ENCODE measurements at places on chromosomes 16 and 17.
A peak's percentile ranks its signal among the peaks of the same experiment; 100 is the strongest.

- H3K4me1 ChIP-seq = peaks cover 2% of the 10 kb centered on the region
- no peaks in the 10 kb centered on the region for H3K27me3 ChIP-seq
These were observed at the start of gene PYCARD for GRCh38 chr16:31202414-31203375. TSS of gene PYCARD (minus strand) at chr16:31202760. CDS start at chr16:31202690, 70 bp downstream.

- no peaks in the 10 kb centered on the region for H3K27me3 ChIP-seq
- no peaks in the 10 kb centered on the region for H3K36me3 ChIP-seq
- H3K4me1 ChIP-seq = peaks cover 2% of the 10 kb centered on the region
- no peak overlapping the region for H3K27ac ChIP-seq
These were observed 7.4 kb downstream of the ACD start for GRCh38 chr16:67652578-67653127.

- no peak for DNase-seq
- H3K4me3 ChIP-seq = no peak overlapping the region
- H3K27me3 ChIP-seq = no peaks in the 10 kb centered on the region
These were observed 296.2 kb upstream of the IRX3 start for GRCh38 chr16:54582631-54583250.

DNA sequence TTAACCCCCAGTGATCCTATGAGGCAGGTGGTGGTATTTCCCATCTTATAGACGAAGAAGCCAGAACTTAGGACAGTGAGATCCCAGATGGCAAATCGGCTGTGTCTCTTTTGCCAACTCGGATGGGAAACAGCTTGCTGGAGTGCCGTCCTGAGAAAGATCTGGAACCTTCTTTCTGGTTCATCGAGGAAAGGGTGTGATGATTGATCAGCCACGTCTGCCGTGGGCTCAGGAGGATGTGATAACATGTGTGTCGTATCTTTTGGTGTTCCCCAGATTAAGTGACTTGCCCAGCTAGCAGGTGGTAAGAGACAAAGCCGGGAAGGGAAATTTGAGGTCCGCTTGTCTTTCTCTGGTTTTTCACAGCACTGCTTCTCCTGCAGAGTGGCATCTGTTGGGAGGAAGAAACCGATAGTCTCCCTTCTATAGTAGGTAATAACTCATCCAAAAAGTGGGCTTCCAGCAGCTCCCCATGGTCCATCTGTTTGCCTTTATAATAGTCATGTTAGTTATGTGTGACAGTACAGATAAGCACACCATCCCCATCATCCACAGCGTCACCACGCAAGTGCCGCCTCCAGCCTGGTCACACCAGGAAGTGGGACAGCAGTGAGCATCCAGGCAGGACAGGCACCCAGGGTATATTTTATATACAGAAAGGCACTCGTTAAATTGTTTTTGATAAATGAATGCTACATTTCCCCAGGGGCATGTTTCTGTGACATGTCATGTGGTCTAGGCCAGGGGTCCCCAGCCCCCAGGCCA lies 175.5 kb downstream of the KATNIP start:
- DNase-seq = no peak
- no peak overlapping the region for H3K4me3 ChIP-seq
- no peak overlapping the region for H3K27ac ChIP-seq
- no peaks in the 10 kb centered on the region for H3K36me3 ChIP-seq

DNA sequence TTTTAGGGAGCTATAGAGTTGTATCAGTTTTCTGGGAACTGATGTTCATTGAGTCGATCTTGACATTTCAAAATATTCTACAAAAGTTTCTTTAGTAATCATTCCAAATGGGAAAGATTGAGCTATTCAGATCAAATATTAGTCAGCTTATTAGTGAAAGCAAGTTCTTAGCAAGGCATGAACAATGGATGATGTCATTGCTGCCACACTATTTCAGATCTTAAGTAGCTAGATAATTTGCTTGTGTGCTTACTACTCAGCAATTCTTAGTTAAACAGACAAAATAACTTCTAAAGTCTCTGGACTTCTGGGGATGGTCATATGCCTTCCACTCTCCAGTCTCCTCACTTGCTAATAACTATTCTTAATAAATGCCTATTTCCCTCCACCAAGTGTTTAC lies 69.0 kb upstream of the CDH8 start:
- no peak for DNase-seq
- no peaks in the 10 kb centered on the region for H3K27me3 ChIP-seq
- H3K4me1 ChIP-seq = no peaks in the 10 kb centered on the region
- no peak overlapping the region for H3K4me3 ChIP-seq

- H3K4me3 ChIP-seq = no peak overlapping the region
- H3K36me3 ChIP-seq = no peaks in the 10 kb centered on the region
- H3K27me3 ChIP-seq = no peaks in the 10 kb centered on the region
- DNase-seq = peak; percentile 67
- H3K4me1 ChIP-seq = peaks cover 3% of the 10 kb centered on the region
These were observed 14.4 kb upstream of the DOK4 start for GRCh38 chr16:57500578-57501111.

Data from mesendoderm (in vitro differentiated cells).